ENCODE measurements at places on chromosomes 16 and 17.
A peak's percentile ranks its signal among the peaks of the same experiment; 100 is the strongest.

GRCh38 chr17:53092072-53092471, 730.7 kb upstream of the KIF2B start:
- no peak for DNase-seq

GRCh38 chr17:45313421-45313771, 3.4 kb downstream of the MAP3K14 start:
- DNase-seq: no peak

- no peak for DNase-seq
Measured at GRCh38 chr17:66665194-66665593, 169.7 kb upstream of the CACNG5 start.

DNA sequence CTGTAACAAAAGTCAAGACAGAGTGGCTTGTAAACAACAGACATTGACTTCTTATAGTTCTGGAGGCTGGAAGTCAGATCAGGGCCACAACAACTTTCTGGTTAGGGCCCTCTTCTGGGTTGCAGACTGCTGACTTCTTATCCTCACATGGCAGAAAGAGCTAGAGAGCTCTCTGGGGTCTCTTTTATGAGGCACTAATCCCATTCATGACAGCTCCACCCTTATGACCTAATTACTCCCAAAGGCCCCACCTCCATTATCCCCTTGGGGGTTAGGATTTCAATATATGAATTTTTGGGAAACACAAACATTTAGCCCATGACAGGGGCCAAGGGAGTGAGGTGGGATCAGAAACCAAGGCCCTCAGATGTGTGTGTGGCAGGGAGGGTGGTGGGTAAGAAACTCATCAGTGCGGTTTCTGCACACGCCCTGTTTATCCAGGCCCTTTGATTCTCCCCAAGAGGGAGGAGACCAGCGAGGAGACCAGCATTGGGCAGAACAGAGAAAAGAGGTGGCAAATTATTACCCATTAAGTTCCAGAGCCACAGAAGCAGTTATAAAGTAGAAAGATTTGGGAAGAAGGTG, 74.8 kb downstream of the UTP18 start:
- no peak for DNase-seq

DNA sequence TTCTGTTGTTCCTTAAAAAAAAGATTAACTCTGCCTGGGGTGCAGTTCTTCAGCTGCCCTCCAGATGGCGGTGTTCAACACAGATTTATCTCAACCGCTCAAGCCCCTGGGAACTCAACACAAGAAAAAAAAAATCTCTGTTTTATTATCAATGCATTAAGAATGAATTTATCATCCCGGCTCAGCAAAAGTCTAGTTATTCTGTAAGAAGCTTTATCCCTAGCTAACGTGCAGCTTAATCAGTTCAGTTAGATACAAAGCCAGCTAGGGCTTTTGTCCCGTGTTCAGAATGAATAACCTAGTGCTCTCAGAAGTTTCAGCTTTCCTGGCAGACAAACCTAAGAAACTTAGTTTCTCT, 475.9 kb upstream of the CCL2 start:
- DNase-seq: peak; percentile 50

DNA sequence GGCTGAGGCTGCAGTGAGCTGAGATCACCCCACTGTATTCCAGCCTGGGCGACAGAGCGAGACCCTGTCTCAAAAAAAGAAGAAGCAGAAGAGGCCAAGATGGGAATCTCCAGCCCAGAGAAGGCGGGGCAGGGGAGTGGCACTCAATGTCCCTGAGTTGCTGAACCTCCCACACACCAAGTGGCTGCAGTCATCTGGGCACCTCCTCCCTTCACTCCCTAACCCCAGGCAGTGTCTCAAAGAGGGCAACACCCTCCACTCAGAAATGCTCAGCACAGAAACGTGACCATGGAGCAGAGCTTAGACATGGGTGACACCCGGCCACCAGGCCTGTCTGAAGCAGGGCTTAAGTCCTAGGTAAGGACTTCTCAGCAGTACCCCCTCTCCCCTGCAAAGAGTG, 36.3 kb upstream of the BCAR1 start:
- DNase-seq: no peak

DNA sequence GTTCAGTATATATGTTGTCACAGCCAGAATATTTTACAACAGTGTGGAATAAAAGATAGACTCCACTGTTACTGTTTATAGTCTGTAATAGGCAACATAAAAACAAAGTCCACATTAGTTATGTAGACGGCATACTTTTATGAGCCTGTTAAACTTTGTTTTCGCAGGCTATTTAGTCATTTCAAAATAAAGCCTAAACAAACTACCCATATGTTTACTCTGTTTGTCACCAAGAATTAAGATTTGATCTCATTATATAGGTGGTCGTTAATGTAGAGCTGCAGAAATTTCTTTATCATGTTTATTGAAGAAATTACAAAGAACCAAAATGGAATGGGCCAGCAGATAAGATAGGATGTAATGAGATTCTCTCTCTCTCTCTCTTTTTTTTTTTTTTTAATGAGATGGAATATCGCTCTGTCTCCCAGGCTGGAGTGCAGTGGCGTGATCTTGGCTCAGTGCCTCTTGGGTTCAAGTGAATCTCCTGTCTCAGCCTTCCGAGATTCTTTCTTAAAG, 943.8 kb upstream of the SOX9 start:
- no peak for DNase-seq

Measured in CD8-positive, alpha-beta T cell (primary cell).